ENCODE measurements at places on chromosomes 4 and X.

- DNase-seq, result no peak
Measured at GRCh38 chr4:155607481-155607880, 59.2 kb upstream of the GUCY1A1 start.

DNA sequence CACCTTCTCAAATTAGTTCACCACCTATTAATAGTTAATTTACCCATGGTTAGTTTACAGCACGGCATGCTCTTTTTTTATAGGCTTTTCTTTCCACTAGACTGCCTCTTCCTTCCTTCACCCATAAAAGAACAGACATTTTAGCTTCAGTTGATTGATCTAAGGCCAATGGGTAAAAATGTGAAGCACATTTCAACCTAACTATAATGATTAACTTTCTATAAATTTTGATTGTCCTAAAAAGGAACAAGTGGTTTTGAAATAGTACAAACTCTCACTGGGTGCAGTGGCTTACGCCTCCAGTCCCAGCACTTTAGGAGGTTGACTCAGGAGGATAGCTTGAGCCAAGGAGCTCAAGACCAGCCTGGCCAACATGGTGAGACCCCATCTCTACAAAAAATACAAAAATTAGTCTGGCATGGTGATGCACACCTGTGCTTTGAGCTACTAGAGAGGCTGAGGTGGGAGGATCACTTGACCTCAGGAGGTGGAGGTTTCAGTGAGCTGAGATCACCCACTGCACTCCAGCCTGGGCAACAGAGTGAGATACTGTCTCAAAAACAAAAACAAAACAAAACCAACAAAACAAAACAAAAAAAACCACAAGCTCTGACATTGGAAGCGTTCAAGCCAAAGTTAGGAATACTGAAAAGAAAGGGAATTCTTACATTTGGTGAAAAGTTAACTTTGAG, 89.9 kb upstream of the FAT1 start:
- no peak for DNase-seq

- no peak for DNase-seq
Measured at GRCh38 chr4:61407642-61408618, 207.8 kb downstream of the ADGRL3 start.

GRCh38 chr4:176729489-176729888, 63.2 kb downstream of the VEGFC start:
- no peak for DNase-seq

- DNase-seq, result no peak
Measured at GRCh38 chr4:104444685-104445084, 50.0 kb downstream of the CXXC4 start.

GRCh38 chr4:72318421-72319170, 250.4 kb downstream of the ADAMTS3 start:
- DNase-seq, result no peak

DNA sequence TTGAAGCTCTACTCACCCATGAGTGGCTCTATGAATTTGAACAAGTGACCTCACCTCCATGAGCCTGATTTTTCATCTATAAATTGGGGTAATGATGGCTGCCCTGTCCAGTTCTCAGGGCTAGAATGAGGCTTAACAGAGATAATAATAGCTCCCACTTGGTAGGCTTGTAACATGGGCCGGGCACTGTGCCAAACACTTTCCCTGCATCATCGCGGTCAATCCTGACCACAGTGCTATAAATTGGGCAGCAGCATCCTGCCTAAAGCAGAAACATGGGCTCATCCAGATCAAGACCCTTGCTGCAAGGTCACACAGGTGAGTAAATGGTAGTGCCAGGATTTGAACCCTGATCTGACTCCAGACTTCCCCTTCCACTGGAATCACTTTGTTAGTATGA, 12.8 kb downstream of the APLN start:
- no peak for DNase-seq

GRCh38 chrX:11244636-11245035, 48.6 kb upstream of the AMELX start:
- no peak for DNase-seq

DNA sequence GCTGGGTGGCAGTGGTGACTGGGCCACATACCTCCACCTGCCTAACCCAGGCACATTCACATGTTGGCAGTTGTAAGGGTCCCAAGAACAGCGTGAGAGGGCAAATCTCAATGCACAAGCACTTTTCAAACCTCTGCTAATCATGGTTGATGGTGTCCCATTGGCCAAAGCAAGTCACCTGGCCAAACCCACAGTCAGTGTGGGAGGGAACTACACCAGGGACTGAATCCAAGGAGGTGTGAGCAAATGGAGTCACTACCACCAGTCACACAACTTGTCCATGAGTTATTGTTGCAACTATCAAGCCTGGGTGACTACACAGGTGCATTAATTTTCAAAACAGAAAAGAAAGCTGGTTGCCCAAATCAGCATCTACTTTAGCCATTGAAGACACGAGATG, 260.1 kb downstream of the BCOR start:
- no peak for DNase-seq

DNA sequence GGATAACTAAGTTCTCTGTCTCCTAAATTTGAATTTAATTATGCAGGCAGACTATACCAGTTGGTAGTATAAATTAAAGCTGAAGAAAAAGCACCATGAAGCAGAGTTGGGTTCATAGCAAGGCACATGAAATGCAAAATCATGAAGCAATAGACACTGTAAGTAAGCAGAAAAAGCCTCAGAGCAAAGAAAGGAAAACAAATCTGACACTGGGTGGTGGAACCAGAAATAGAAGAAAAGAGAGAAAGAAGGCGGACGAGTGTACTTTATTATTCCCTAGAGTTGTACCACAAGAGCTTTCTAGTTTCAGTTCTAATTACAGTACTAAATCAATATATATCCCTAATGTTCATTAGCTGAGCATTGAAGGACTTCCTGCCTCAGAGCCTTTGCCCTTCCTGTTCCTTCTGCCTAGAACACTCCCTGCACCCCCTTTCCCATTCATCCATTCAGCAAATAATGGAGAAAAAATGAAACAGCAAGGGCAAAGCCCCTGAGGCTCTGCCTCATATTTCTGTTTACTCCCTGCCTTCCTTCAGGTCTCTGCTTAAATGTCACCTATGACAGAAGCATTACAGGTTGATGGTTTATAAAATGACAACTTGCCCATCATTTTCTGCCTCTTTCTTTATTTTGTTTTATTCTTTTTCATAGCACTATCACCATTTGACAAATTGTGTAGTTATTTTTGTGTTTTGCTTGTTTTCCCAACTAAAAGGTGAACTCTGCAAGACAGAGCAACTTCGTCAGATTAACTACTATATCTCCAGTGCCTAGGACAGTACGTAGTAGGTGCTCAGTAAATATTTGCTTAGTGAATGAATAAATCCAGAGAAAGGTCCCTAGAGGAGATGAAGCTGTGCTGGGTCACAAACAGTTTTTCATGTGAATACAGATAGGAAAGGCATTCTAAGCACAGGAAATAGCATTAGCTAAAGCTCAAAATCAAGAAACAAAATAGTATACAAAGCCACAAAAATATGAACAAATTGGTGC, 154.0 kb upstream of the RASGEF1B start:
- DNase-seq, result no peak

- DNase-seq, result no peak
Measured at GRCh38 chr4:95528388-95528948, 20.3 kb downstream of the UNC5C start.

GRCh38 chrX:66914080-66914479, 275.2 kb upstream of the EDA2R start:
- no peak for DNase-seq

DNA sequence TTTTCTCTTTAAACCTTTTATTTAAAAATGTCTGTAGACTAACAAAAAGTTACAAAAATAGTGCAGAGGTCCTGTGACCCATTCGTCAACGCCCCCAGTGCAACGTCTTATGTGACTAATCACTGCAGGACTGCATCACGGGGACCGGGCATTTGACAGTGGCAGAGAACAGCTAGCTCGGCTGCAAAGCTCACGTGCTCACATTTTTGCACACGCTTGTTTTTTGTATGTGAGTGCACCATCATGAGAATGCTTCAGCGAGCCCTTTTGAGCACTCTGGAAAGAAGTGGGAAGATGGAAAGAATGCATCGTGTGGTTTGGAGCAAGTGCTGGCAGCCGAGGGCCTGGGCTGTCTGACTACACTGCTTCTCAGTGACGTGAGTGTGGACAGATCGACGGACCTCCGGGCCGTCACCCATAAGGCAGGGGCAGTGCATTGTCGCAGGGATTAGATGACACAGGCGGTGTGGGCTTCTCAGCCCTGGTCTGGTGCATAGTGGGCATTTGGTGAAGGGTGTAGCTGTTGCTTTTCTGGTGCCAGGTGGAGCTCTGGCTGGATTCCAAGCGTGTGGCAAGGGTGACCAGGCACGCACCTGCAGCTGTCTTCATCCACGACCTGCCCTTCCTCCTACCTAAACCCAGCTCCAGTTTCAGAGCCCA, 17.7 kb downstream of the SPON2 start:
- DNase-seq, result no peak

GRCh38 chrX:100995469-100995868, 26.0 kb downstream of the ARL13A start:
- DNase-seq, result no peak

DNA sequence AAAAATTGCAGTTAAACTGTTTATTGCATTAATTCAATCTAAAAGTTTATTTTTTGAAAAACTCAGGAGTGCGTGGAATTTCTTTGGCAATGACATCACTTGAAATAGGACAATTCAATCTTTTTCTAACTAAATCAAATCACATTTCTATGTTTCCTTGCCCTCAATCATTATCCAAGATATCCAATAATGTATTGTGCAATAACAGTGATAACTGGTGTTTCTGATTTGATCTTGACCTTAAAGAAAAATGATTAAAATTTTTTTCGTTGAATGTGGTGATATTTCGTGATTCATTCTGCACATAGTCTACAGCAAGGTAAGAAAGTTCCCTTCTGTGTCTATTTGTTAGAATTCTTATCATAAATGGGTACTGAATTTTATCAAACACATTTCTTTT, 163.2 kb downstream of the SPCS3 start:
- no peak for DNase-seq

DNA sequence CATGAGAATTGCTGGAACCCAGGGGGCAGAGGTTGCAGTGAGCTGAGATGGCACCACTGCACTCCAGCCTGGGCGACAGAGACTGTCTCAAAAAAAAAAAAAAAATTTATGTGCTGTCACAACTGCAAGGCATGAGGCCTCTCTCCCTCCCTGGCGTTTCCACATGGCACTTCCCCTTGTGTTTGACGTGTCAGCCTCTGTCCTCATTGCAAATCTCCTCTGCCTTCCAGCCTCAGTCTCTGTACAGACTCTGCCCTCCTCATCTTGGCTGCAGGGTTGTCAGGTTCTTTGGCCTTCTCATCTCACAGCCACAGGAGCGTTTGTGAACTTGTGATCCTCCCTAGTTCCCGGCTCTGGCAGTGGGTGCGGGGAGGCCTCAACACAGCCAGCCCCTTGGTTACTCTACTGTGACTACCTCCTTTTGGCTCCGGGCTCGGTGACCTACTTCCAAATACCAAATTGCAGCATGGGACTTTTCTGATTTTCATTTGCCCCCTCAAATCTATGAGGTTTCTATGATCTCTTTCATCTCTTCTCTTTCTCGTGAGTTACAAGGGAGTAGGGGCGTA, 250.0 kb downstream of the CBR4 start:
- no peak for DNase-seq

DNA sequence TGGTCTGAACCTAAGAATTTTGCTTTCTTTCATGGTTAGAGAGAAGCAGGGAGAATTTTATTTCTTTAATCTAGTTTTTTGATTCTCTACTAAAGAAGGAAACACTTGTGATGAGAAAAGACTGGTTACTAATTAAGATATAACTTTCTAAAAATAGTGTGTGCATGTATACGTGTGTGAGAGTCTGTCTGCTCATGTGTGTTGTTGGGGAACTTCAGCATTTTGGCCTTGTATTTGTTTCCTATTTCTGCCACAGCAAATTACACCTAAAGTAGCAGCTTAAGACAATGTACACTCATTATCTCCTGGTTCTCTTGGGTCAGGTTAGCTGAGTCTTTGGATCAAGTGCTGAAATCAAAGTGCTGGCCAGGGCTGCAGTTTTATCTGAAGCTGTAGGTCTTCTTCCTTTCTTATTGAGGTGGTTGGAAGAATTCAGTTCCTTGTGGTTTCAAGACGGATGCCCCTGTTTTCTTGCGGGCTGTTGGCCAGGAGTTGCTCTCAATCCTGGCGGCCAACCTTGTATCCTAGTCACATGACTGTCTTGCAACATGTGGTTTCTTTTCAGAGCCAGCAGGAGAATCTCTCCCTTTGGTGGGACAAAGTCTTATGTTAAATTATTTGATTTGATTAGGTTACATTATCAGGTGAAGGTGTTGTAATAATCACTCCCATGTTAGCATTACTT, 188.4 kb upstream of the CLNK start:
- no peak for DNase-seq

GRCh38 chrX:78540171-78540570, 119.0 kb downstream of the RTL3 start:
- no peak for DNase-seq

GRCh38 chr4:164438321-164438720, 315.6 kb upstream of the SMIM31 start:
- no peak for DNase-seq

DNA sequence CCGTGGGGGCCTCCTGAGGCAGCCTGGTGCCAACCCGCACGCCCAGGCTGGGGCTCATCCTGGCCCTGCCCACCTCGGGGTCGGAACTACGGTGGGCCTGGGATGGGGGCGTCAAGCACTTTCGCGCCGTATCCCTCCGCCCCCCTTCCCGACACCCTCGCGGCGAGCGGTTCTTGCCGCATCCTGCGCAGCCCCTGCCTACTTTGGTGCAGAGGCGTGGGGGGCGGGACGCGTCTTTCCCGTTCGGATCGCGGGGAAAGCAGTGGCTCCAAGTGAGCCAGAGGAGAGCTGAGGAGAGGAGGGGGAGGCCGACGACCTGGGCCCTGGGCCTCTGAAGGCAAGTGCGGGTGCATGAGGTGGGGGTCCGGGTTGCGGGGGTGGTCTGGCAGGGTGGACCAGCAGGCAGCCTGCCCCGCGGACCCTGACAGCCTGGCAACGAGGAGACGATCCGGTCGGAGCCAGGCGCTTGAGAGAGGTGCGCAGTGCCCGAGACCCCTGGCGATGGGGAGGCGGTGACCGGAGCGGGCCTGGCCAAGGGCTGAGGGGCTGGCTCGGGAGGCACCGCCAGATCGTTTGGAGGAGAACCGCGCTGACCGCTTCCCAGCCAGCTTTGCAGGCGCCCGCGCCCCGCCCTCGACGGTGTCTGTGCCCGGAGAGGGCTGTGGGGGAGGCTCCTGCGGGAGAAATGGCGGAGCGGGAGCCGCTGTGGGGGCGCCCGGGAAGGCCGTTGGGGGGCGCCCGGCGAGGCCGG, at the start of gene GPRASP2:
TSS of gene GPRASP2 (plus strand) at position 233 of the 751 bp plus-strand sequence. CDS start 2,422 bp downstream, outside the sequence.
- peak; percentile 1 for DNase-seq

DNA sequence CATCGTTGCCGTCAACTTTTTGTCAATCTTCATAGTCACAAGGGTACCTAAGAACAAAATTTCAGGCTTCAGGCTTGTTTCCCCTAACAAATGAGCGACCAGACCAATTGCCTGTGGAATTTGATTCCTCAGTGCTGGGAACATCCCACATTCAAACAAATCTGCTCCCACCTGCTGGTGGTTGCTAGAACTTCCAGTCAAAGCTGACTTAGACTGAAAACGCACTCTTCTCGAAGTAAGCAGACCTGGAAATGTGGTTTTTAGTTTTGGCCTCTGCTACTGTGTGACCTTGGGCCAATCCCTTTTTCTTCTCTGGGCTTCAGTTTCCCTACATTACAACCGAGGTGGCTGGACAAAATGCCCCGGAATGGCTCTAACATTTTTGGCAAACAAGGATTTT, 1.8 kb upstream of the GABRQ start:
- DNase-seq, result peak; percentile 26

- DNase-seq, result no peak
Measured at GRCh38 chr4:120132935-120133334, 66.3 kb upstream of the MAD2L1 start.

Data from NCI-H2171 (cell line).